Activated CD4-positive, alpha-beta T cell treated with anti-CD3 and anti-CD28 coated beads, Interleukin-2, amount 50 U/mL, for 1 hour (primary cell): ENCODE measurements at places on chromosomes 7 and 10.
A peak's percentile ranks its signal among the peaks of the same experiment; 100 is the strongest.

- no peak for DNase-seq
These were observed 92.4 kb downstream of the CTTNBP2 start for GRCh38 chr7:117780832-117781231.

GRCh38 chr10:132910186-132910880 is 32.0 kb downstream of the CFAP46 start:
- DNase-seq = no peak

DNA sequence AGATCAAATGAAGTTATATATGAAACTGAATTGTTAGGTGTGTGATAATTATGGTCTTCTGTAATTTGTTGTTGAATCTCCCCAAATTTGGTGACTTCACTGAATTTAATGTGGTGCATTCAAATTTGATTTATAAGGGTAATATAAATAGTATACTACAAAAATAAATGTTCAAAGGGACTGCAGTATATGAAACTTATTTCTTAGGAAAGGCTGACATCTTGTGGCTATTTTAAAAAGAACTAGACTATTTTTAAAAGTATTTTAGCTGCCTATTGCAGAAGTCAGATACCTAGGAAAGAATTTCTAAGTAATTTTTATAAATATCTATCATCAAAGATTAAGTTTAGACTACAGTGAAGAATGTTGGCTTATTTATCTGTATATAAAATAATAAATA is 36.6 kb downstream of the ATRNL1 start:
- DNase-seq = no peak

DNA sequence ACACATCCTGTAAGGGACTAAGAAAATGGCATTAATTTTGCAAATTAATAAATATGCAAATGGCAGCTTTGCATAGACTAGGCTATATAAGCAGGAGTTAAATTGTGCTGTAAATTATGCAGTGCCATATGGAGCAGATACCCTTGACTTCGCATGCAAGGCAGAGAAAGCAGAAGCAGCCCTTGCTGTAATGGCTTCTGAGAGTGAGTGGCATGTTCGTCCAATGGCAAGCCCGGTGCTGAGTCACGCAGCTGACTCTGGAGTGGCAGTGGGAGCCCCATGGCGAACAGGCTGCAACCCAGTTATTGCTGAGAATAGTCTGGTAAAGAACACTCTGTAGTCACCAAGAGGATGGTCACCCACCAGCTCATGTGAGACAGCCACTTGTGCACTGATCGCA is 1186.5 kb downstream of the TYW1 start:
- no peak for DNase-seq

DNA sequence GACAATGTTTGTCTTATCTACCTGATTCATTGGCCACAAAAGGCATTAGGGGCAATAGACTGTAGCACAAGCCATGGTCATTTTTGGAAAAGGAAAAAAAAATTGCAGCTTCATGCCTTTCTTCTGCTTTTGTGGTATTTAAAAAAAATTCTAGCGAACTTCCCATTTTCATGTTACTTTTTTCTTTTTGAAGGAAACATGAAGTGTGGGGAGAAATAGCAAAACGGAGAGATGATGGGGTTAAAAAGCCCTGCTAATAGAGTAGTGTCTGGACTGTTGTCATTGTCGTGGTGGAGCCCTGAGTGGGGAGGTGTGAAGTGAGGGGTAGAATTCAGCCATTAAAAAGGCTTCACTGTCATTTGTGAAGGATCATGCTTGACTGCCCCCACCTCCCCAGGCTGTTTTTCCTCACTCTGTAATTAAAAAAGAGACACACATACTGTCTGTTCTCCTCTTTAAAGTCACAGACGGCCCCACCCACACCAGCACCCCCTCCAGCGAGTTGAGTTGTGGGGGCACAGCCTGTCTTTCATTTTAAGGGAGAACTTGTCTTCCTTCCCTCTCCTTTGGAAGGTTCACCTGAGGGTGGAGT is 272.4 kb downstream of the CREB5 start:
- DNase-seq = no peak

DNA sequence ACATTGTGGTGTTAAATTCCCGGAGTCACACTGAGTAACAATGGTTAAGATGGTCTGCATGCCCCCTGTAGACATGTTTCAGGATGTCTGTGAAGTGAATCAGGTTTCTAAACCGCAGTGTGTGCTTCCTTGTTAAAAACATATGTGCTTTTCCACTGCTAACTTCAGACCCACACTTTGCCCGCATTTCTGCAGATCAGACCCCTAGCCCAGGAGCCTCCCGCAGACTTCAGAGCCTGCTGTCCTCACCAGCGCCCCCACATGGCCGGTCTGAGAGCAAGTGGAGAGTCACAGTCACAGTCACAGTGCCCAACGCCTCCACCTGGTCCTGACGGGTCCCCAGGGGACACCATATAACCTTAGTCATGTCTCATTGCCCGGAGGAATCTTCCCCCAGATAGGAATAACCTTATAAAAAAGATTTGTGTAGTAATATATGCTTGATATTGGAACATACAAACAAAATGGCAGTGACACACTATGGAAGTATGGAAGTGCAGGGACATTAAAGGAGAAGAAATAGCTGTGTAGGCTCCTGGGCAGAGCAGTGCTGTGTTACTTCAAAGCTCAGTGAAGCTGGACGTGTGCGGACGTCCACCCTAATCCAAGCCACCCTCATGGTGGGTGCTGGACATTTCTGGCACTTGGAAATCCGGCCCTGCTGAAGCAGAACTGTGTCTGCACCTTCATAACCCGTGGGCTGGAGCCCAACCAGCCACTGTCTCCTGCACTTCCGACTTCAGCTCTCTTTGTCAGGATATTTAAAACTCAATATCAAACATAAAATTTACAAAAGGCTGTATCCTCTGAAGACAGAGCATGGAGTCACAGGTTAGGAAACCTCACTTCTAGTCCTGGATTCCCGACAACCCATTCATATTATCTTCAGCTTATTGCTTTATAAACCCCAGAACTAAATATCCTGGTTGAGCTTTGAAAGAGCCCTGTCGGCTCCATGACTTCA is 29.0 kb downstream of the GSTO2 start:
- DNase-seq = peak; percentile 29

GRCh38 chr7:139246905-139247304 is 15.9 kb downstream of the UBN2 start:
- DNase-seq = no peak

- no peak for DNase-seq
These were observed 126.9 kb upstream of the ADCY1 start for GRCh38 chr7:45447296-45447695.

GRCh38 chr7:45130910-45131309 is 19.4 kb upstream of the TBRG4 start:
- DNase-seq = no peak

- DNase-seq = no peak
These were observed 338.3 kb downstream of the CXCL12 start for GRCh38 chr10:44046605-44047004.

DNA sequence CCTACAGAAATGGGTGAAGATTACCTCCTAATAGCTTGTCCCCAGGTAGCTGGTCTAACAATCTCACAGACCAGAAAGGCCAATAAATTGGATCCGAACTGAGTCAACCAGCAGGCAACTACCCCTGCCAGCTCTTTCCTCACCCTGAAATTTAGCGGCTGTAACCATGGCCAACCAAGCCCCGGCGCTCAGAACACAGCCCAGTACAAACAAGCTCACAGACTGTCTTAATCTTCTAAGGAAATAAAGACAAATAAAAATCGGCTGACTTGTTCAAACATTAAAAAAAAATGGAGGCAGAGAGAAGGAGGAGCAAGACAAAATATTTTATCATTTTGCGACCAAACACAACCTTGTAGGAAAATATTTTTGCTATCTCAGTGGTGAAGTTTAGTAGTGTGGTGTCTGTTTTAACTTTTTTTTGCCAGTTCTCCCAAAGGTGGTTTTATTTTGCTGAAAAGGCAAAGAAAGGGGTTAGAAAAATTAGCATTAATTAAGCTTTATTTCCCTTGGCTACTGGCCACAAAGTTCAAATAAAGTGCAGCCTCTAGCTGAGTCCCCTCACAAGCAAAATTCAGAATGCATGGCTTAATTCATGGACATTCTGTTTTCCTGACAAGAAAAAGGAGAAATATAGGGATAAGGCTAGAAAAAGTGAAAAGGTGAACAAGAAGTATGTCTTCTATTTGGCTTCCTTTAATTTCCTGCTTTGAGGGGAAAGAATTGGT is 313.0 kb upstream of the NPVF start:
- no peak for DNase-seq

- no peak for DNase-seq
These were observed 41.2 kb downstream of the RALA start for GRCh38 chr7:39664585-39664984.

DNA sequence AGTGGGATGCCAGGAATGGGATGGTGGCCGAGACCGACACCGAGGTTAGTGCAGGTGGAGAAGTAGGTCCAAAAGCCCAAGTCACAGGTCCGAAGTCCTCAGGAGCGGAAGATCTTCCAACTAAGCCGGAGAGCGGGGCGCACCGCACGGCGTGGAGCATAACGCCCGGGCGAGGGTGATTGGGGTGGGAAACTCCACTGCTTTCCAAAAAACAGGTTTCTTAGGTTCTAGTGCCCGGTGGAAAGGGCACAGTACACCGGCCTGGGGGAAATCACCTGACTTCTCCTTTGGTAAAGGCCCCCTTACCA is 11.4 kb upstream of the SPAG6 start:
- DNase-seq = no peak

DNA sequence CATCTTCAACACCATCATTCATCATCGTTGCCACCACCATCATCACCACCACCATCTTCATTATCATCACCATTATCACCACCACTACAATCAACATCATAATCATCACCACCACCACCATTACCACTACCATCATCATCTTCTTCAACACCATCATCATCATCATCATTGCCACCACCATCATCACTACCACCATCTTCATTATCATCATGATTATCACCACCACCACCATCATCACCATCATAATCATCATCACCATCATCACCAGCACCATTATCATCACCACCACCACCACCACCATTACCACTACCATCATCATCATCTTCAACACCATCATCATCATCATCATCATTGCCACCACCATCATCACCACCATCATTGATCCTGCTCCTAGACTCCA is 112.7 kb downstream of the OAT start:
- DNase-seq = no peak

GRCh38 chr10:123309731-123310130 is 155.5 kb downstream of the BUB3 start:
- DNase-seq = no peak

- peak; percentile 22 for DNase-seq
These were observed at the start of gene GJC3 for GRCh38 chr7:99928994-99929729. Gene GJC3 (minus strand): TSS chr7:99929620. CDS start chr7:99929620, 0 bp downstream.

GRCh38 chr7:46649876-46650275 is 728.8 kb upstream of the IGFBP3 start:
- DNase-seq = no peak

GRCh38 chr10:17423632-17424186 is 30.7 kb downstream of the ST8SIA6 start:
- no peak for DNase-seq

DNA sequence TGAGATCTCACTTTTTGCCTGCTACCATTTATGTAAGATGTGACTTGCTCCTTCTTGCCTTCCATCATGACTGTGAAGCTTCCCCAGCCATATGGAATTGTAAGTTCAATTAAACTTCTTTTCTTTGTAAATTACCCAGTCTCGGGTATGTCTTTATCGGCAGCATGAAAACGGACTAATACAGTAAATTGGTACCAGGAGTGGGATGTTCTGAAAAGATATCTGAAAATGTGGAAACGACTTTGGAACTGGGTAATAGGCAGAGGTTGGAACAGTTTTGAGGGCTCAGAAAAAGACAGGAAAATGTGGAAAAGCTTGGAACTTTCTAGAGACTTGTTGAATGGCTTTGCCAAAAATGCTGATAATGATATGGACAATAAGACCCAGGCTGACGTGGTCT is 10.6 kb upstream of the GARIN1A start:
- no peak for DNase-seq

- DNase-seq = no peak
These were observed 122.6 kb downstream of the LRRC4 start for GRCh38 chr7:127908430-127909258.

- DNase-seq = no peak
These were observed 1.2 kb downstream of the PDZD7 start for GRCh38 chr10:101029520-101030295.

- DNase-seq = no peak
These were observed 18.6 kb downstream of the NPFFR1 start for GRCh38 chr10:70265032-70265689.

DNA sequence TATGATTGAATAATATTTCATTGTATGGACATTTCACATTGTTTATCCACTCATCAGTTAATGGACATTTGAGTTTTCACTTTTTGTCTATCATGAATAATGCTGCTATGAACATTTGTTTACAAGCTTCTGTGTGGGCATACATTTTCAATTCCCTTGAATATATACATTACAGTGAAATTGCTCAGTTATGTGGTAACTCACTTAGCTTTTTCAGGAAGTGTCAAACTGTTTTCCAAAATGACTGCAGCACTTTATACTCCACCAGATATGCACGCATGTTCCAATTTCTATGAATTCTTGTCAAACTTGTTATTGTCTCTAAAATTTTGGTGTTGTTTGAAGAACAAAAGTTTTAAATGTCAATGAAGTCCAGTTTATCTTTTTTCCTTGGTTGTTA is 401.2 kb downstream of the THSD7A start:
- no peak for DNase-seq

- no peak for DNase-seq
These were observed 56.5 kb upstream of the WIPF3 start for GRCh38 chr7:29749701-29750321.

DNA sequence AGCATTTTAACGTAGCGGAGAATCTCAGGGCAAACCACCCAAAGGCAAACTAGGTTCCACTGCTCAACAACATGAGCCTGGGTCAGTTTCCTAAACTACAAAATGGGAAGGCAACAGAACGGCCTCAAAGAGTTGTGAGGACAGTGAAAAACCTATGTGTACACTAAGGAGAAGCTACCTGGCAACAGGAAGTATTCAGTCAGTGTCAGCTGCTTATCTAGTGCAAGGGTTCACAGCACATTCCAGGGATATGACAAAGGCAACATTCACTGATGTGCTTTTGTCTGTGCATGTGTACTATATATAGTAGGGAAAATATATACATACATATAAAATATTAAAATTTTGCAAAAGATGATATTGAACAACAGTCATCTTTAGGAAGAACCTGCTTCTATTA is 17.2 kb downstream of the NUDCD3 start:
- no peak for DNase-seq

DNA sequence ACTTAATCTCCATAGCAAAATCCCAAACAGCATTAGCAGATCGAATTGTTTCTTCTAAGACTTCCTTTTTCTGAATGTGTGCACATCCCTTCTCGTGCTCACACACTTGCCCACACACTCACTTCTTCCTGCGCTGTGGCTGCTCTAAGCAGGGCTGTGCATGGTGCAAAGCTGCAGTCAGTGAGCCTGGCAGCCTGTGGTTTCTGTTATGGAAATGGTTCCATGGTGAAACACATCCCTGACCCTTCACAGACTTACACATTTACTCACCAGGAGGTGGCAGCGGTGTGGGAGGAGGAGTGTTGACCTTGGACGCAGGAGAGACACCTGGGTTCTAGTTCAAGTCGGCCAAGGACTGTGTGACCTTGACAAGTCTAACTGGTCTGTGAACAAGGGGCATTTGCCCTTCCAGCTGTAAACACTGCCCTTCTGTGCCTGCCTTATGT is 24.9 kb downstream of the MTURN start:
- no peak for DNase-seq
